ENCODE measurements at places on chromosomes 3 and 15.

- DNase-seq = no peak
These were observed 687 bp downstream of the ALDH1A3 start for GRCh38 chr15:100880139-100880896.

DNA sequence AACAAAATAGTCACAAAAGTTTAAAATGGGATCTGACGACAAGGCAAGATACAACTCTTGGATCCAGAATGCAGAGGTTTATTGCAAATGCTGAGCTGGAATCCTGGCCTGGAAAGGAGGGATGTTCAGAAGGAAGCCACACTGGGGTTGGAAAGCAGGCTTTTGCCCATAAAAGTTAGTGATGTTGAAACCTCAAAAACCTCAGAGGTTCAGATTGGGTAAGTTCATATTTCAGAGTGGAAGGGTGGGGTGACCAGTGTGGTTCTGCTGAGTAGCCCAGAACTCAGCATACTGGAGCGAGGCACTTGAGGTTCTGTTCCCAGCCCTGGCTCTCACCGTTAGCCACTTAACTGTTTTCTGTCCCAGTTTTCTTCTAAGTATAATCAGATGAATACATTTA, 114.0 kb upstream of the OSTN start:
- no peak for DNase-seq

- DNase-seq = no peak
These were observed 6.7 kb downstream of the EPHA3 start for GRCh38 chr3:89113893-89114840.

GRCh38 chr3:14740983-14741382, 66.0 kb downstream of the C3orf20 start:
- no peak for DNase-seq

DNA sequence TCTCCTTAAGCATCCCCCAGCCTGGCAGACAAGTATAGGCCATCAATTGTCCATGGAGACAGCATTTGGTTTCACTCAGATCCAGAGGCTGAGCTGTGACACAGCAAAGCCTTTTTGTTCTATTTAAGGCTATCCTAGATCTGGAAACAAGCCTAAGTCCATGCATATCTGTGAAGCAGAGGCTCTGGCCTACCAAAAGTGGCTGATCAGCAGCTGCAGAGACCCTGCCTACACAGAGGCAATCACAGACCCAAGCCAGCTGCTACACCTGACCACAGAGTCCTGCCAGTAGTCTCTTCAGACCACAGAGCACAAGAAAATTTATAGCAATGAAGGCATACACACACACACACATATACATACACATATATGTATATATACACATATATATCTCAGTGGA, 501.7 kb upstream of the ARPP21 start:
- no peak for DNase-seq

GRCh38 chr3:49606427-49606826, 52.1 kb downstream of the BSN start:
- DNase-seq = no peak

Measured in stimulated activated CD4-positive, alpha-beta T cell treated with anti-CD3 and anti-CD28 coated beads, Interleukin-1b, Interleukin-23, amount 100 ng/mL, for 24 hours (primary cell).